ENCODE measurements at places on chromosomes 6 and 20.

- DNase-seq, result no peak
These were observed 130.1 kb upstream of the DOK5 start for GRCh38 chr20:54345301-54345724.

- peak; percentile 74 for DNase-seq
These were observed 87.8 kb downstream of the CARMIL1 start for GRCh38 chr6:25366903-25367545.

DNA sequence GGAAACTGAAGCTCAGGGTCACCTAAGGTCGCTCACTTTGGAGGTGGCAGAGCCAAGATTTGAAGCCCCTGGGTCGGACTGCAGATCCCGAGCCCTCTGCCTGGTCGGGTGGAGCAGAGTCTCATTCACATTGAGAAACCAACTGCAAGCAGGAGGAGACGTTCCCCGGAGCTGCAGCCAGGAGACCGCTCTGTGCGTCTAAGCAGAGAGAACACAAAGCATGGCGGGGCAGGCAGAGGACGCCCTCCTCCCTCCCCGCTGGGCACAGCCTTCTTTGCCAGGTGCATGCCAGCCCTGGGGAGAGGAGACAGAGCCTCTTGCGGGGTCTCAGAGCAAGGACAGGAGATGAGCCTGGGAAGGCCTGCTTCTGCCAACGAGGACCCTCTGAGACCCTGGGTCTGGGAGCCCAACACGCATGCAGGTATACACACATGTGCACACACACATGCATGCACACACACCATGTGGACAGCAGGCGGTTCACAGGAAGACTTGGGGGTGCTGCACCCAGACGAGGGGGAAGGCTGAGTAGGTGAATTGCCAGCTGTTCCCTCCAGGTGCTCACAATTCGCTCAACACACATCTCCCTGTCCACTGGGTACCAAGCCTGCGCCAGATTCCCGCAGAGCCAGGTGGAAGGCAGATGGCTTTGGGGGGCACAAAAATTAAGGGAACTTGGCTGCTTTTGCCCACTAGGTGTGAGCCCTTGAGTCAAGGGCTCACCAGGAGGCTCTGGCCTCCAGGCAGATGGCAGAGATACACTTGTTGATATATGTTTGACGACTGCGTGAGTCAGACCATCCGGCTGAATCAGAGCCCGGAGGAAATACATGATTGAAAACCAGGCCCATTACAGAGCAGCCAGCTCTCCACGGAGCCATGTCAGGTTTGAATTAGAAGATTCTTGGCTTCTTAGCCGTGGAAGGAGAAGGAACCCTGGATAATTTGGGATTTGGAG lies 5.5 kb upstream of the NTSR1 start:
- no peak for DNase-seq

DNA sequence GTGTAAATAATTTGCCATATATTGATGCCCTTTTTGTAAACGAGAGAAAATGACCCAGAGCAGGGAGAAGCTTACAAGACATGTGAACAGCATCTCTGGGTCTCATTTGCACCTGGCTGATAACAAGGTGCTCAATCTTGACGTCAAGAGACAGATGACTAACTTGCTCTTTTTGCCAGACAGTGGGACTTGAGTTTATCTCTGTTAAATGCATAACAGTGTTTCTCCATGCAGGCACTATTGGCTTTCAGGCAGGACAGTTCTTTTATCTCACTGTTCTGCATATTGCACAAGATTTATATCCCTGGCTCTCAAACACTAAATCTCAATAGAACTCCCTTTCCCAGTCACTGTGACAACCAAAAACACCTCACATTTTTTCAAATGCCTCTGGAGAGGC lies 56.4 kb downstream of the RFX6 start:
- no peak for DNase-seq

DNA sequence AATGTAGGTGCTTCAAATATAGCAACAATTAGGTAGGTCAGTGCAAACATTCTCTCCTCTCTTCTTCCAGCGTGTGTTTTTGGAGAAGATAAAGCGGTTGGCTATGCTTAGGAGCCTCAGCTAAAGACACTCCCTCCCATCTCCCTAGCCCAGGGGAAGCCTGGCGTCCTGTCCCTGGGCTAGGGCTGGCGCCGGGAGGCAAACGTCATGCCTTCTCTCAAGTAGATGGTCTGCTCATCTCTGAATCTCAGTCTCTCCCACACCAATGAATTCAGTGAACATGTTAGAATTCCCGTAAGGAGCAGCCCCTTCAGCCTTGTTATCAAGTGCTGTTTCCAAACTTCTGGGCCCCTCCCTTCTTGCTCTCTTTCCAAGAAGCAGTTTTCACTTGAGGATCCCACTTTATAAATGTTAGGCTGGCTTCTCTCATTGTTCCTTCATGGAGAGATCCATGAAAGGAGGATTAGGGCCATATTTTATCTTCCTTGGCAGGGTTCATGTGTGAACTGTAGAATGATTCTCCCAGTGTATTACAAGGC lies 142.8 kb downstream of the CLIC5 start:
- DNase-seq, result no peak

GRCh38 chr20:5918856-5919625 lies 31.3 kb downstream of the TRMT6 start:
- peak; percentile 26 for DNase-seq

All from activated naive CD4-positive, alpha-beta T cell treated with anti-CD3 and anti-CD28 coated beads, Interleukin-2, amount 10 ng/mL, durations not matched to agents 7 days and 5 days (primary cell).